ENCODE measurements at places on chromosomes 2 and 18. TPM values are rescaled to one million over a fixed set of nuclear protein-coding genes. Genes with fewer than 3 reads are reported as not detected.
A peak's percentile ranks its signal among the peaks of the same experiment; 100 is the strongest.

DNA sequence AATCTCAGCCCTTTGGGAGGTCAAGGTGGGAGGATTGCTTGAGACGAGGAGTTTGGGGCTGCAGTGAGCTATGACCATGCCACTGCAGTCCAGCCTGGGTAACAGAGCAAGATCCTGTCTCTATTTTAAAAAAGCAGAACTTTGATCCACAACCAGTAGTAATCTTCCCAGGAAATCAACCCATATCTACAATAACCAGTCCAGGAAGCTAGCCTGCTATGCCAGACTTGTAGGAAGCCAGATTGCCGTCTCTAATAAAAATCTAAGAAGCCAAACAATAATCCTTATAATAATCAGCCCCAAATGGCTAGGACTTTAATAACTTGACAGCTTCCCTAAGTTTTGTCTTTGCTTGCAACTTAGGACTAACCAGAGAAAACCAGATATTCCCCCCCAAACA is 9.0 kb upstream of the ALMS1 start:
- DNase-seq, result no peak

DNA sequence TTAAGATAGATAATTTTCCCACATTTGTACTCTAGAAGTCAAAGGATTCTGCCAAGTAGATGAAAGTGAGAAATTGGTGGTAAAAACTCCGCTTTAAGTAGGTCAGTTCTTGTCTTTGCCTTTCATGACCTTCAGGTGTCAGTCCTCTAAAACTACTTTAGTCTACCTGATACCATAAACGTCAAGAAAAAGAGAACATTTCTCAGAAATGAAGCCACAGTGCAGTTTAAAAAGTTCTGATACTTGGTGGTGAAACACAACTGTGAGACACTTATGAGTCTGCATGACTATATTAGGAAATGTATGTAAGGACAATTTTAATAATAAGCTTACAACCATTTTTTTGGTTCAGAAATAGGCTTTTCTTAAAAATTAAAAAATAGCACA is 583.3 kb downstream of the SATB2 start:
- no peak for DNase-seq

GRCh38 chr18:68676913-68677312 is 38.0 kb downstream of the TMX3 start:
- DNase-seq, result no peak

DNA sequence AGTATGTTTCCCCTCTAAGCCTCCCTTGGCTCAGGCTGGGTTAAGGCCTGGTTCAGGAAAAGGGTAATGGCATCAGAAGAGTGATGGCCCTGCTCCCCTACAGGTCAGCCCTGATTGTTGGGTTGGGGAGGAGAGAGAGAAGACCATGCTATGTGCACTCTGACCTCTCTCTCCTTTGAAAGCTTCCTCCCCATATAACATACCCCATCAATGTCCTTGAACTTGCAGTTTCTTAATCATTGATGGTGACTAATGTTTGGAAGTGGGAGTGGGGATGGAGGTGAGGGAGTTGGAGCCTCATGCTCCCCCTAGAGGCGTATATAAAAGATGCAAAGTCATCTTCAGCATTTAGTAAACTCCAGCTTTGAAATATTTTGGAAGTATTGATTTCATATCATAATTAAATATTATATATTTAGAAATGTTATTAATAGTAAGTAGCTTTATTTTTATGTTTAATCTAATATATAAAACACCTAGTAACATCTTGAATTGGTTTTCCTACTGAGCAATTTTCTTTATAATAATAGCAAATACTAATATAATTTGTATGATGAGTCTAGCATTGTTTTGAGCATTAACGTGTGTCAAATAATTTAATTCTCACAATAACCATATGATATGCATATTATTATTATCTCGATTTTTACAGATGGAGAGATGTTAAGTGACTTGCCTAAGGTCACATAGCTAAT is 8.8 kb downstream of the PLCL1 start:
- DNase-seq, result peak; percentile 42

DNA sequence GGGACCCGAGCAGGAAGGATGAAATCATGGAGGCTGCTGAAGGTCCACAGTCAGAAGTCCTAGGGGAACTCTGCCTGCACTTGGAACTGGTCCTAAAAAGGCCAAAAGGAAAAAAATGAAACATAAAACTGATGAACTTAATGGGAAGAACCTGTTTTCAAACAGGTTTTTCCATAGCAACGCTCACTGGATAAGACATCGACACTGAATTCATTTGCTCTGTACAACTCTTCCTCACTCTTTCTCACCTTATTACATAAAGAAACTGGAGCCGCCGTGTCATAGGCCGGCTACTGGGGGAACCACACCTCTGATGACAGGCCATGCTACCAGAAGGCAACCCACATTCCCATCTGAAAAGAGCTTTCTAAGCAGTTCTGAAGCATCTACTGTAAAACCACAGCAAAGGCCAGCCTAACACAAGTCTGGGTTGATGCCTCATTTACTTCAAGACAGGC is 83.6 kb downstream of the FARSB start:
- no peak for DNase-seq

DNA sequence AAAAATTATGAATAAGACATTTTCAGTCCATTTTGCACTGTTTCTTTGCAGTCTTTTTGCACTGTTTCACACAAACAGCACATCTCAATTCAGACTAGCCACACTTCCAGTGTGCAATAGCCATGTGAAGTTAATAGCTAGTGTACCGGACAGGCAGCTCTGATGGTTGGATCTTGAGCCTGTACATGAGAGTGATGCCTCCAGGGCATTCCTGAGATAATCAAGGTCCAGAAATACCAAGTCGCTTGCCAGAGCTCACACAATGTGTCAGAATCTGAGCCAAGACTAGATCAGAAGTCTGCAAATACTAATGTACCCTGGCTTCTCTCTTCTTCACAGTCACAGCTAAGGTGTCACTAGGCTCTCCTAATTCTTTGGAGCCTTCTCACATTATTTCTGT is 180.2 kb downstream of the OSR1 start:
- no peak for DNase-seq

GRCh38 chr2:170163411-170164065 is 14.4 kb upstream of the MYO3B start:
- no peak for DNase-seq

DNA sequence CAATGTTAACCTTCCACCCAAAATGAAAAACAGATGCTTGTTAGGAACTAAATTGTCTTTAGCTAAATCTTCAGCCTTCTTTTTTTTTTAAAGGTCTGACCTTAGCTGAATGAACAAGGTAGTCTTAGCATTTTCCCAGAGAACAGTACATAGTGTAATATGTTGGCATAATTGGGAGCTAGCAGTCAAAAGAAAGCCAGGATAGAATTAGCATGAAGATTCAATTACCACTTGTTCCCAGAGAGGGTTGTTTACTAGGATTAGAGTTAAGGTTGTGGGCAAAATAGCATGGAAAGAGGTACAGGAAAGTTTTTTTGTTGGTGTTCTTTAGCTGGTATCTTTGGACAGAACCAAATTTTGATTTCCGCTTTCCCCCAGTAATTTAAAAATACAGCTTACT is 6.9 kb downstream of the CDH20 start:
- no peak for DNase-seq

- DNase-seq, result no peak
These were observed 2.9 kb upstream of the DLX2 start for GRCh38 chr2:172105471-172106107.

GRCh38 chr2:218691234-218691633 is 19.3 kb downstream of the STK36 start:
- DNase-seq, result no peak

DNA sequence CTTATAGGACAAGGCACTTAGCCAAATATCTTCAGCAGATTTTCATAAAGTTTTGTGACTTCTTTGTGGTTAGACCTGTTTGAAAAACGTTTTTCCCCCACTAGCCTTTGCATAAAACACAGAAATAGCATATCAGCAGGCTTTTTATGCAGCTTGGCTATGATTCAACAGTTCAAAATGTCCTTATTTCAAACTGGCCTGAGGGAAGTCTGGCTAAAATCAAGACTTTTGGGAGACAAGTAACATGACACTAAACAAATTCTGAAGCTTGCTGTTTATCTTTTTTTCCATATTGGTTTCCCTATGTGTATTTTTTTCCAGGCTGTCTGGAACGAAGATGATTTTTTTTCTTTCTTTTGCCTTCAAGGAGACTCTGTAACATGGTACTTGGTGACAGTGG is 95.1 kb upstream of the L3MBTL4 start:
- no peak for DNase-seq

DNA sequence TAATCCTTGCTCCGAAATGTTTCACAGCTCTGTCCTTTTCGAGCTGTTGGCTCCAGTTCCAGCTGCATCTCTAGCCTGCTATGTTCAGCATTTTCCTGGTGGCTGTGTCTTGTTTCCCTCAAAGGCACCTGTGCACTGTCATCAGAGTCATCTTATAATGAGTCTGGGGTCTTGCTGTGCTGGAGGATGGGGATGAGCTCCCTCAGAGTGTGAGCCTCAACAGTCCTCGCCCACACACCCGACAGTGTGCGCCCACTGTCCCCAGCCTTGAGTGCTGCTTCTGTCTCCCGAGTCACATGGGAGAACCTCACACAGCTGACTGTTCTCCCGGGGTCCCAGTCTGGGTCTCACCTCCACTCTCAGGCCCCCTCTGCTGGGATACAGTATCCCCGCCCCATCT is 25.4 kb downstream of the SPP2 start:
- no peak for DNase-seq

GRCh38 chr2:151638191-151638933 is 95.9 kb downstream of the NEB start:
- DNase-seq, result no peak

- DNase-seq, result no peak
These were observed 8.8 kb downstream of the SIX2 start for GRCh38 chr2:45000341-45000901.

DNA sequence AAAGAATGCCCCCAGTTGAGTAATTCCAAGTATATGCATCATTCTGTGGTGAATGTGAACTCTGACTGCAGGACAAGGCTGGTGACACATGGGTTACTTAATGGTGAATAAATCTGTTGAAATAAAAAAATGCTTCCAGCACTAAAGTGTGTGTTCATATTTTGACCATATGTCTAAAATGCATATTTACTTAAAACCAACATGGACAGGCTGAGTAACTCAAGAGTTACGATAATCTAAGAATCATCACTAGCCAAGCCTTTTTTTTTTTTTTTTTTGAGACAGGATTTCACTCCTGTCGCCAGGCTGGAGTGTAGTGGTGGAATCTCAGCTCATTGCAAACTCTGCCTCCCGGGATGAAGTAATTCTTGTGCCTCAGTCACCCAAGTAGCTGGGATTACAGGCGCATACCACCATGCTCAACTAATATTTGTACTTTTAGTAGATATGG is 47.1 kb upstream of the CCBE1 start:
- DNase-seq, result no peak

RPIA gene
- total RNA-seq, result 13.7 TPM

Data from Caki2 (cell line).